ENCODE measurements at places on chromosomes 5 and 9. TPM values are rescaled to one million over a fixed set of nuclear protein-coding genes. Genes with fewer than 3 reads are reported as not detected.

Gene IFNA21
- total RNA-seq, result not detected

Gene LURAP1L
- total RNA-seq, result 3.8 TPM

Gene ATP10B
- not detected for total RNA-seq

Gene GNE
- total RNA-seq, result 20.3 TPM

Gene PKN3
- 20.6 TPM for total RNA-seq

Gene OR13D1
- not detected for total RNA-seq

Gene SPATA31A3
- total RNA-seq, result not detected

Gene IL4
- total RNA-seq, result not detected

Gene FOXI1
- total RNA-seq, result not detected

Gene CYLC2
- not detected for total RNA-seq

Gene IL5
- total RNA-seq, result not detected

Gene AJM1
- 0.66 TPM for total RNA-seq

Gene PCDHA2
- total RNA-seq, result under 0.01 TPM

Gene EEIG1
- total RNA-seq, result 8.2 TPM

Gene ADAM19
- 20.5 TPM for total RNA-seq

Gene ACTBL2
- not detected for total RNA-seq

Gene AQP7
- total RNA-seq, result 0.13 TPM

Gene PCDHA9
- total RNA-seq, result 0.07 TPM

Gene LHX6
- under 0.01 TPM for total RNA-seq

Gene PCDHGB7
- total RNA-seq, result 9.4 TPM

Gene LRRC19
- not detected for total RNA-seq

Gene PLPP1
- 24.9 TPM for total RNA-seq

Gene FAT2
- total RNA-seq, result under 0.01 TPM

Gene NME5
- 1.1 TPM for total RNA-seq

Gene TTF1
- 14.1 TPM for total RNA-seq

Gene ADGRV1
- 0.50 TPM for total RNA-seq

Gene SLC36A3
- total RNA-seq, result not detected

Gene PPP1R2B
- total RNA-seq, result 0.07 TPM

Gene ZNF474
- total RNA-seq, result 0.22 TPM

Gene CARD9
- 0.40 TPM for total RNA-seq

Gene STKLD1
- 0.57 TPM for total RNA-seq

Gene PAEP
- not detected for total RNA-seq

Gene CARD19
- total RNA-seq, result 68.4 TPM

Gene TRIM36
- total RNA-seq, result 0.43 TPM

Gene PPIC
- 26.3 TPM for total RNA-seq

Gene BAAT
- 0.07 TPM for total RNA-seq

Gene CTSV
- total RNA-seq, result 1.2 TPM

Gene OSMR
- 59.1 TPM for total RNA-seq

Gene CCDC192
- not detected for total RNA-seq

Gene ZNF366
- total RNA-seq, result 0.53 TPM

Gene C5
- 3.4 TPM for total RNA-seq

Gene PCDHB14
- 0.14 TPM for total RNA-seq

Gene DIPK1B
- 121 TPM for total RNA-seq

Gene VAV2
- total RNA-seq, result 15.0 TPM
